ENCODE measurements at places on chromosomes 11 and 22.

DNA sequence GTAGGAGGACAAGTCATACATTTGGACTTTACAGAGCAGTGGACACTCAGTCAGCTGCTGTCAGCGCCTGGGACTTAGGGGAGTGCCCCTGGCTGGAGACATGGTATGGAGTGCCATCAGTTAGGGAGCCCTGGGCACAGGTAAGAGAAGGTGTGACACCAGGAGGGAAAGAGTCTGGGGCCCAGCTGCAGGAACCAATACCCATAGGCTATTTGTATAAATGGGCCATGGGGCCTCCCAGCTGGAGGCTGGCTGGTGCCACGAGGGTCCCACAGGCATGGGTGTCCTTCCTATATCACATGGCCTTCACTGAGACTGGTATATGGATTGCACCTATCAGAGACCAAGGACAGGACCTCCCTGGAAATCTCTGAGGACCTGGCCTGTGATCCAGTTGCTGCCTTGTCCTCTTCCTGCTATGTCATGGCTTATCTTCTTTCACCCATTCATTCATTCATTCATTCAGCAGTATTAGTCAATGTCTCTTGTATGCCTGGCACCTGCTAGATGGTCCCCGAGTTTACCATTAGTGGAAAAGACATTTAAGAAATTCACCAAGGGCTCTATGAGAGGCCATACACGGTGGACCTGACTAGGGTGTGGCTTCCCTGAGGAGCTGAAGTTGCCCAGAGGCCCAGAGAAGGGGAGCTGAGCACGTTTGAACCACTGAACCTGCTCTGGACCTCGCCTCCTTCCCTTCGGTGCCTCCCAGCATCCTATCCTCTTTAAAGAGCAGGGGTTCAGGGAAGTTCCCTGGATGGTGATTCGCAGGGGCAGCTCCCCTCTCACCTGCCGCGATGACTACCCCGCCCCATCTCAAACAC, 850 bp upstream of the MIF start:
- no peak for DNase-seq

DNA sequence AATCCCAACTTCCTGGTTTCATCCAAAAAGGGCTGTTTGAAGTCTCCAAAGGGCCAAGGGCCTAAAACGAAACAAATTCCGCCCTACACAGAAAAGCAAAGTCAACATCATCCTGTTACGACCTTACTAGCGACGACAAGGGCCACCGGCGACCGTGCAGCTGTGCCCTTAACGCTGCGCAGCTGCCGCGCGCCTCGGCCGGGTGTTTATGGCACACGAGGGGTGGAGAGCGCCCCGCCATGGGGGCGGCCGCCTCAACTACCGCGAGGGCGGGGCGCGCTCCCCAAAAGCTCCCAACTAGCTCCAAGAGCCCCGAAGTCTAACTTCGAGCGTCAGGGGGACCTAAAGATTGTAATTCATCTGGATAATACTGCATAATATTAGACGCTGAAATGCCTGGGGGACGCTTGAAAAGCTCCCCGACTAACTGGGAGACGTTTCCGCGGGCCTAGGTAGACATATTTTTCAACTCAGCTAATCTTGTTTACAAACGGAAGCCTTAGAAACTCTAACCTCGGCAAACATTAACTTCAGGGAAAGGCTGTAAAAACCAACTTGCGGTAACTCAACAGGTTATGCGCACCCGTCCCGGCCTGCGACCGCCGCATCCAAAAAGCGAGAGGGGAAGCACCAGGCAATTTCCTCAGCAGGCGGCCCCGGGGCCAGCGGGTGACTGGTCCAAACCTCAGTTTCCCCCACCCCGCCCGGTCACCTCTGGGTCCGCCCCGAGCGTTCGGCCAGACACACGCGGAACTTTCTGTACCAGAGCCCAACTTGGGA, 694 bp downstream of the TMEM123 start:
- peak; percentile 69 for DNase-seq

DNA sequence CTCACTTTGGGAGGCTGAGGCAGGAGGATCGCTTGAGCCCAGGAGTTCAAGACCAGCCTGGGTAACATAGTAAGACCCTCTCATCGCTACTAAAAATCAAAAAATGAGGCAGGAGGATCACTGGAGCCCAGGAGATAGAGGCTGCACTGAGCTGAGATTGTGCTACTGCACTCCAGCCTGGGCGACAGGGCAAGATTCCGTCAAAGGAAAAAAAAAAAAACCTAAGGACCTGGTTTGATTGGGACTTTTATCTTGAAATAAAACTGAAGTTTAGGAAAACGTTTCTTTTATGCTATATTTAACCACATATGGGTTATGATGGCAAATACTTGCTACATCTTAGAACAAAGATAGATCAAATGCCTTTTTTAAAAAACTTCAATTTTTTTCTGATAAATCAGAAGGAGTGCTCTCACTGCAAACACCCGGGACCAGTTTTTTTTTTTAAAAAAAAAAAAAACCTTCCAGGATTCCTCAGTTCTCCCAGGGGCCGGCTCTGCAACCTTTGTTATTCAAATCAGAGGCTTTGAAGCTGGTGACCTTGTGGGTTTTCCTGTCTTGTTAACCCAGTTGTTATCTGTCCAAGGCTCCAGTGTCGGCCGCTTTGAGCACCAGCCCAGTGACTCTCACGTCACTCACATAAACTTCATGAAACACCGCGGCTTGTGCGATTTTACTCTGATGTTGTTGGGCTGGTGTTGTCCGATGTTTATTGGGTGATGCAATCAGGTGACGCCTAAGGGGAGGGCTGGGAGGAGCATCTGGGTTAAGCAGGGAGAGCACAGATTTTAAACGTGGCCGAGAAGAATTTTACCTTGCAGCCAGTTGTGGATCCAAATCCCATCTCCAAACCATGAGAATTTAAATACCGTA, 24.7 kb upstream of the SLC22A12 start:
- DNase-seq, result peak; percentile 84

GRCh38 chr11:2157294-2158040, 3.5 kb downstream of the INS start:
- no peak for DNase-seq

DNA sequence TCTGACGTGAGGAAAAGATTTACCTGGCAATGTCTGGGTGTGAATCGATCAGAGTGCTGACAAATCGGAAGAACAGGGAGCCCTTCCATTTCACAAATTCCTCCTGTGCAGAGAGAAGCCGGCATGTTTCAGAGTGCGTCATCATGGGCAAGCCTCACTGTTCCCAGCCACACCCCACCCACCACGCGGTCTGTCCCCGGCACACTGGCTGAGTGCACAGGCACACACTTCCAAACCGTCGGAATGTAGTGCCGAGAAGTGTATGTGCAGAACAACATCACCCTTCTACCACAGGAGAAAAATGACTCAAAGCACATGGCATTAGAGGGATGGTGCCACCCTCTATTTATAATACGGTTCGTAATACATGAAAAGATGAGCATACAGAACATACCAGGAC, 47.5 kb downstream of the NCAPD3 start:
- no peak for DNase-seq

- peak; percentile 55 for DNase-seq
Observed at GRCh38 chr11:65792456-65792855, 5.6 kb downstream of the OVOL1 start.

DNA sequence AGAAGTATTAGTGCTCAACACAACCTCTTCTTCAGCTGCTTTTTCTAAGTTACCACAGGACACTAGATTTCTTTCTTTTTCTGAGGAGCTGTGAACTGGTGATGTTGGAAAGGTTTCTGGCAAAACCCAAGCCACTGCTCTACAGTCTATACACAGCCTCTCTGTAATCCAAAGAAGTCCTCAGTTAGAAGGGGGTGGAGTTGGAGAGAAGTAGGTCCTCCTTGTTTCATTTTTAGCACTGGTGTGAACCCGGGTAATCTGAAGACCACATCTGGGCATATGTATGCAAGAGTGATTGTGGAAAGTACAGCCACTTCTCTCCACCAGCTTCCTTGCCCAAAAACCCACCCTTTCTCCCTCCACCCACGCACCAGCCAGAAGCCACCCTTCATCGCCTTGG, 1168.1 kb downstream of the LRRC4C start:
- DNase-seq, result no peak

- peak; percentile 83 for DNase-seq
Observed at GRCh38 chr11:47143322-47143721, 33.4 kb downstream of the ARFGAP2 start.

GRCh38 chr11:46120346-46121300, 631 bp downstream of the PHF21A start:
- DNase-seq, result peak; percentile 82

DNA sequence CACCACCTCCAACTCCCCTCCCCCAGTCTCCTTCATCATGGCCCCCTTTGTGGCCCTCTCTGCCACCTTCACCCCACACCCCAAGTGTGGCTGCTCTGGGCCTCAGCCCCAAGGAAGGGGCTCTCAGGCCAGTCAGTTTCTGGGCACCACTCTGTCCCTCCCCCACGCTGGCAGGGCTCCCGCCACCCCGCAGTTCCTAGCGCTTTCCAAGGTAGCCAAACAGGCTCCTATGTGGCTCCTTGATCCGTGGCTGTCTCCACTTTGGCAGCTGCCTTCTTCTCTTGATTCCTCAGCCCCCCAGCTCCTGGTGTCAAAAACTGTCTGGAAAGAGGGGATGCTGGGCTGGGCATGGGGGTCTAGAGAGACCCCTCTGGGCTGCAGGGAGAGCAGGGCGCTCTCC, 10.4 kb upstream of the CACNA1I start:
- DNase-seq, result no peak

DNA sequence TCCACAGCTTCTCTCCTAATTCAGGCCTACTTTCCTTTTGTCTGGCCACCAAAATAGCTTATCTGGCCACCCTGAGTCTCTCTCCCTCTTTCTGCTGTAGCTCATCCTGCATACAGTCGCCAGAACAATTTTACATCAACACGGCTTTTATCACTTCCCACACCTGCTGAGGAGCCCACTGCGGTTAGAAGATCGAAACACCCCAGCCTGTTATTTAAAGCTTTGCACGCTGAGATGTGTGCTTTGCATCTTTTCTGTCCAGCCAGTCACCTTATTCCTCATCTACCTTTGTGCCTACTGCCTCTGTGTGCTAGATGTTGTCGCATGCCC, 96.0 kb downstream of the COMMD9 start:
- DNase-seq, result no peak

GRCh38 chr11:65124480-65125196, 2.5 kb downstream of the MRPL49 start:
- no peak for DNase-seq

- no peak for DNase-seq
Observed at GRCh38 chr11:574632-575312, 1.5 kb upstream of the PHRF1 start.

GRCh38 chr11:59062602-59063529, 23.2 kb upstream of the GLYATL1B start:
- DNase-seq, result peak; percentile 7

DNA sequence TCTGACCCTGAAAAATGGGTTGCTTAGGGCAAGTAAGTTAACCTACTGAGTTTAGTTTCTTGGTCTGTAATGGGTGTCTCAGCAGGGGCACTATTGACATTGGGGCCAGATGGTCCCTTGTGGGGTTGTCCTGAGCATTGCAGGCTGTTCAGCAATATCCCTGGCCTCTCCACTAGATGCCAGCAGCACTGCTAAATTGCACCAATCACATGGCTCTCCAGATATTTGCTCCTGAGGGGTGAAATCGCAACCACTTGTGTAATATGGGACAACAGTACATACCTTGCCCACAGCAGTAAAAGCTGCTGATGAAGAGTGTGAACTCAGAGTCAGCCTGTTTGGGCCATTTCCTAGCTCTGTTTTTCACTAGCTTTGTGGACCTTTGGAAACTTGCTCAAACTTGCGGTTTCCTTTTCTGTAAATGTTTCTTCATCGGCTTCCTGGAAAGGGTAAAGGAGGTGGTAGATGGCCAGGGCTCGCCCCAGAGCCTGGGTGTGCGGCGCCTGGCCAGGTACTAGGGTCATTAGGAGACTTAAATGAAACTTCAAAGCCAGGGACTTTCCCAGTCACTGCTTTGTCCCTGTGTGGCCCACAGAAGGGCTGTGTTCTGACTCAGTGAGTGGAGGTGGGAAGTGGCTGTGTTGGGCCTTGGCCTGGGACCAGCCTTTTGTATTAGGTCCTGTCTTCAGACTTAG, 13.0 kb downstream of the NCF4 start:
- peak; percentile 86 for DNase-seq
